ENCODE measurements at places on chromosomes 4 and X. TPM values are rescaled to one million over a fixed set of nuclear protein-coding genes. Genes with fewer than 3 reads are reported as not detected.

SSX2B gene
- not detected for total RNA-seq

CLDN34 gene
- total RNA-seq = not detected

GPRASP2 gene
- 7.4 TPM for total RNA-seq

- no peak overlapping the region for H3K27ac ChIP-seq
- H3K4me3 ChIP-seq = no peak overlapping the region
- H3K36me3 ChIP-seq = no peaks in the 10 kb centered on the region
- H3K4me1 ChIP-seq = no peaks in the 10 kb centered on the region
- no peak for DNase-seq
These were observed 47.3 kb upstream of the GATB start for GRCh38 chr4:151808120-151808529.

MEPE gene
- total RNA-seq = not detected
